ENCODE measurements at places on chromosomes 2 and 18. TPM values are rescaled to one million over a fixed set of nuclear protein-coding genes. Genes with fewer than 3 reads are reported as not detected.

Gene PRKCE
- total RNA-seq, result 3.9 TPM

Gene MTHFD2
- total RNA-seq, result 64.9 TPM

Gene TWIST2
- not detected for total RNA-seq

Gene ASXL3
- total RNA-seq, result 23.0 TPM

Gene MAL
- not detected for total RNA-seq

Gene GPR148
- total RNA-seq, result 1.2 TPM

Gene ATG9A
- 40.6 TPM for total RNA-seq

Gene TLX2
- total RNA-seq, result not detected

Gene B3GNT7
- total RNA-seq, result 6.5 TPM

Gene UNC80
- total RNA-seq, result 3.1 TPM

Gene CWC22
- total RNA-seq, result 27.7 TPM

Gene ATRAID
- 107 TPM for total RNA-seq

Gene PSMA8
- total RNA-seq, result 0.29 TPM

Gene ORC4
- 77.3 TPM for total RNA-seq

Measured in progenitor cell of endocrine pancreas (in vitro differentiated cells).